ENCODE measurements at places on chromosomes 12 and 14.

DNA sequence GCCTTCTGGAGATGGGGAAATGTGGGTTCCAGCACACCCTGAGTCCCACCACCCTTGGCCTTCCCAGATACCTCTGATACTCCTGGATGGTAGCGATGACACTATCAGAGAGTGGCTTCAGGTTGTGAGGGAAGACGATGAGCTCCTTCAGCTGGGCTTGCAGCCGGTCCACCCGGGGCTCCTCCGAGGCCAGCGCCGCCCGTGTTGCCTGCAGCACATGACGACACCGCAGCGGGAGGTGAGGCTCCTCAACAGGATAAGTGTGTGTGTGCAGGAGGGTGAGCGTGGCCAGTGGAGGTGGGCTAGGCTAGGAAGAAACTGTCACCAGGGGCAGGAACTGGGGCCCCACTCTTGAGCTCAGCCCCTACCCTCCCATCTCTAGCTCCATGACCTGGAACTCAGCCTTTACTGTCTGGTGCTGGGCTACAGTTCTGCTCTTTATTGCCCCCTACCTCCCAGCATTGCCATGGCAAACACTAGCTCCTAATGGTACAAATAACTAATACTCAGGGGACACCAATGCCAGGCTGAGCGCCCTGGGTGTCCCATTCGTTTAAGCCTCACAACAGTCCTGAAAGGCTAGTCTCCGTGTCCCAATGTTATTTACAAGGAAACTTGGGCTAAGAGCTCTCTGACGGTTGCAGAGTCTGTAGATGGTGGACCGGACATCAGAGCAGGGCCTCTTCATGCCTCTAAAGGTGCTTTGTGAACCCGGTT lies 64.1 kb downstream of the SYNE3 start:
- no peak for DNase-seq

DNA sequence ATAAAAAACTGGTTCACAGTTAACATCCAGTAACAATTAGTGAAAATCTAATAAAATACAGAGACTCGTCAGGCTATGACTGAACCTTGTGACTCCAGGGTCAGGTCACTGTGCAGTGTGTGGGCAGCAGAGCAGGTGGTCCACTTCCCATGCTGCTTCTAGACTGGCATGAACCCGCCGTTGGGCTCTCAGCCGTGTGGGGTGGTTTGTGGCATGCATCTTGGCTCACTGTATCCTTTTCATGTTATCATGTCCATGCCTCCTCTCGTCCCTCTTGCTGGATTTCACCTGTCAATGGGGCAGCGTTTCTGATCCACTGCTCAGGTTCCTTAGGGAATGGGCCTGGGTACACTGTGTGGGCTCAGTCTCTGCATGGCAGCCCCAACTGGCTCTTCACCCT lies 57.3 kb downstream of the EP400 start:
- no peak for DNase-seq

- no peak for DNase-seq
These were observed 64.9 kb upstream of the PCED1B start for GRCh38 chr12:47014474-47014873.

DNA sequence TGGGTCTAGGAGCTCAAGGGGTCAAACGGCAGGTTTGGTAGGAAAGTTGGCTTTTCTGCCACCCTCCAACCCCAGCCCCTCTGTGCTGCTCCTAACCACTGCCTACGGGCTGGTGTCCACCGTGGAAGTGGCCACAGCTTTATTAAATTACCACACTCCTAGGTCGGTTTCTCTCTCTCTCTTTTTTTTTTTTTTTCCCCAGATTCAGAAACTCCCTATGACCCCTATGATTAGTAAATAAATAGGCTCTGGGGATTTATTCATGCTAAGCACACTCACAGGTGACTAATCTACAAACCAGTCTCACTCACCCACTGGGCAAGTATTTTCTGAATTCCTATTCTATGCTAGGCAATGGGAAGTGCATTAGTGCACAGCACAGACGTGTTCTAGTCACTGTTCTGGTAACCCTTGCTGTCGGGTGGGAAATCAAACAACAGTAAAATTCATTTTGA lies 8.7 kb upstream of the DDX47 start:
- no peak for DNase-seq

DNA sequence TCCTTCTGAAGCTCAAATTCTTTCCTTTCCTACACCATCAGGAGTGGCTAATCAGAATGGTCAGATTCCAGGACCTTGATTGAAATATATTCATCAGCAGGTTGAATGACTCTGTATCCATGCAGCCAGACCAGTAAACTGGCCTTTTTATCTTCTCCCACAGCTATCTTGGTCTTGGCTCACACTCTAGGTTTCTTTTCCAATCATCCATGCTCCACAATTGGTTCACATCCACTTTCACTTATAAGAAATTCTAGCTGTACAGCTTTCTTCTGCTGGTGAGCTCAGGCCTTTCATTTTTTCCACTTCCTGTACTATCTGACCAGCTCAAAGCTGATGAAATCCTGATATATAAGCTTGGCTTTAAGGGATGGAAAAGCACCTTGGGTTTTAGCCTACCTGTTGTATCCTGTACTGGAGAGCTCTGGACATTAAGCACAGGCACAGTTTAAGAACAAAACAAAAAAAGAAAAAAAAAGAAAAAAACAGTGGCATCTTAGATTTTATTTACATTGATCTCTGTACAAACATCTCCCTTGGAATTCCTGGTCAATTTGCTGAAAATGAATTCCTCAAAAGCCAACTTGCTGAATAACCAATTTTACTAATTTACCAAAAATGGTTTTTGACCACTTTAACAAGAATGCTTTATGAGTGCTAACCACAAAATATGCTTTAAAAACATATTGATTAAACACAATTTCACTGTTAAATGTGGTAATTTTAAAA lies 91.6 kb upstream of the PAWR start:
- DNase-seq, result no peak

- no peak for DNase-seq
These were observed 16.0 kb downstream of the FNTB start for GRCh38 chr14:65002586-65003210.

- no peak for DNase-seq
These were observed 630.2 kb upstream of the NOVA1 start for GRCh38 chr14:27228053-27228452.

GRCh38 chr12:4323396-4323795 lies 2.4 kb downstream of the TIGAR start:
- no peak for DNase-seq

GRCh38 chr12:24630856-24631255 lies 318.0 kb downstream of the BCAT1 start:
- DNase-seq, result no peak

- DNase-seq, result no peak
These were observed 7.1 kb upstream of the EP400 start for GRCh38 chr12:131942671-131943070.

DNA sequence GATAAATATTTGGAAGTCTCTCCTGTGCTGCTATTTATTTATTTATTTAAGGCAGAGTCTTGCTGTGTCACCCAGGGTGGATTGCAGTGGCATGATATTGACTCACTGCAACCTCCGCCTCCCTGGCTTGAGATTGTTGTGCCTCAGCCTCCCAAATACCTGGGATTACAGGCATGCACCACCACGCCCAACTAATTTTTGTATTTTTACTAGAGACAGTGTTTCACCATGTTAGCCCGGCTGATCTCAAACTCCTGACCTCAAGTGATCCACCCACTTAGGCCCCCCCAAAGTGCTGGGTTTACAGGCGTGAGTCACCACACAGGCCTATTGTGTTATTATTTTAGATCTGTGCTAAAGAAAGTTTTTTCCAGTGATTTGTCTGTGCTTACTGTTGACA lies 225.2 kb downstream of the CCER1 start:
- DNase-seq, result no peak

DNA sequence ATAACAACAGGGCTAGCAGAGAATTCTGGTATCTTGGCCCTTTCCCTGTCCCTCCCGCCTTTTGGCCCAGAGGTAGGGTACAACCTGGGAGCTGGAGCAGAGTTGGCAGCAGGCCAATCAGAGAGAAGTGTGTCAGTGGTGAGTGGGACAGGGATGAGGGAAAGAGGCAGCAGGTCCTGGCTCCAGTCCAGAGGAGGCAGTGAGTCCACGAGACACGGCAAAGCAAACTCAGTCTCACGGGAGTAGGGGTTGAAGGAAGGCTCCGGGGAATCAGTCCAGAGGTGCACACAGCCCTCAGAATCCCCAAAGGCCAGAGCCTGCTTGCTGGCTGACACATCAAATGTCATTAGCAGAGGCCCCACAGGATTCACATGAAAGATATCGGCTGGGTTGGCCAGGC lies 7.3 kb downstream of the PAN2 start:
- DNase-seq, result no peak

DNA sequence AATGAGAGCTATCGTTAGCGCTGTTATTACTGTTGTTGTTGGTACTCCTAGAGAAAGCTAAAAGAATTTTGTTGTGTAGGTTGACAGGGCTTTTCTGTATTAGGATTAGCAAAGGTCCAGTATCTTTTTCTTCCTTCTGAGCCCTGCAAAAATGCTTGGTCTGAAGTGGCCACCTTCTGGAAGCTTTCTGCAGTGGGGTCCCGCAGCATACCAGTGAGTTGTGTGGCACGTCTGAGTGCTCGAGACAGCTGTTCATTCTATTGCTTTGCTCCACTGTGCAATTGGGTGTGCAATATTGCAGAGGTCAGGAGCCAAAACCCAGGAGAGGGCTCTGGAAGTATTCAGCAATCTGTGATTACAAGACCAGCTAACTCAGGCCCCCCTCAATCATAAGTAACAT lies 57.1 kb downstream of the CCDC60 start:
- no peak for DNase-seq

DNA sequence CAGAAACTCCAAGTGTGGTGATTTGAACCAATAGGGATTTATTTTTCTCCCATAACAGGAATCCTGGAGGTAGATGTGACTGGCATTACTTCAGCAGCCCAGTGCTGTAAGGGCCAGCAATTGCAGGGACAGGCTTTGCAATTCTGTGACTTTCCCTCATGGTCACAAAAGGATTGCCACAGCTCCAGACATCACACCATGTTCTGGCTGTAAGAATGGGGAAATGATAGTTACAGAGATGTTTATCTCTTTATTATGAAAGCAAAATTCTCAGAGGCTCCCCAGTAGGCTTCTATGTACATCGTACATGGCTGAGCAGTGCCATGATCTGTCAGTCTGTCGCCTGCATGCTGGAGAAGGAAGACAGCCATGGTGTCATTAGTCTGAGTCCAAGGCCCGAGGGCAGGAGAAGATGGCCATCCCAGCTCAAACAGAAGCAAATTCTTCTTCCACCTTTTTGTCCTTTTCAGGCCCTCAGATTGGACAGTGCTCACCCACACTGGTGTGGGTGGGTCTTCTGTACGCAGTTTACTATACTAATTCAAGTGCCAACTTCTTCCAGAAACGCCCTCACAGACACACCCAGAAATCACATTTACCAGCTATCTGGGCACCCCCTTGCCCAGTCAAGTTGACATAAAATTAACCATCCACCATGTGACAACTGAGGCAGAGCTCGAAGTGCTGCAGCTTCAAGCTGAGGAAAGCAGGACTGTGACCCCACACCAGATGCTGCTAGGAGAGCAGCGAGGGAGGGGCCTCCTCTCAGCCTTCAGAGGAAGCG lies 17.2 kb downstream of the ZBTB42 start:
- DNase-seq, result peak; percentile 49

DNA sequence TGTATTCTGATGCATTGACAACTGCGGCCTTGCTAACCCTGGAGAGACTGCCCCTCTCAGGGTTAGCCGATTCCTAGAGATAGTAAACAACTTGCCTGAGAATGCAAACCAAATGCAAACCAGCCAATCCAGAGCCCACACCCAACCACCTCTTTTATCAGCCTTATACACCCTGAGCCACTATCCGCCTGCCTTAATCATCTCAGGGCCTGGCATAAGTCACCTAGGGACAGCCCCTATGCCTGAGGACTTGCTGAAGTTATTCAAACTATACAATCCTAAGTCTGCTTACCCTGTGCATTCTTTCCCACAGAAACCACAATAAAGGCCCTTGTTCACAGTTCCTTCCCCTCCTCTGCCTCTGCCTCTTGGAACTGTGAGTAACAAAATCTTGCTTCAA lies 177.2 kb downstream of the KCNA5 start:
- no peak for DNase-seq

- no peak for DNase-seq
These were observed 19.2 kb downstream of the PPTC7 start for GRCh38 chr12:110563702-110564470.

GRCh38 chr12:103848143-103848542 lies 7.1 kb upstream of the NT5DC3 start:
- DNase-seq, result no peak

- no peak for DNase-seq
These were observed 263.1 kb upstream of the CRY1 start for GRCh38 chr12:107356266-107356936.

GRCh38 chr14:32417956-32418552 lies 89.0 kb downstream of the AKAP6 start:
- no peak for DNase-seq

DNA sequence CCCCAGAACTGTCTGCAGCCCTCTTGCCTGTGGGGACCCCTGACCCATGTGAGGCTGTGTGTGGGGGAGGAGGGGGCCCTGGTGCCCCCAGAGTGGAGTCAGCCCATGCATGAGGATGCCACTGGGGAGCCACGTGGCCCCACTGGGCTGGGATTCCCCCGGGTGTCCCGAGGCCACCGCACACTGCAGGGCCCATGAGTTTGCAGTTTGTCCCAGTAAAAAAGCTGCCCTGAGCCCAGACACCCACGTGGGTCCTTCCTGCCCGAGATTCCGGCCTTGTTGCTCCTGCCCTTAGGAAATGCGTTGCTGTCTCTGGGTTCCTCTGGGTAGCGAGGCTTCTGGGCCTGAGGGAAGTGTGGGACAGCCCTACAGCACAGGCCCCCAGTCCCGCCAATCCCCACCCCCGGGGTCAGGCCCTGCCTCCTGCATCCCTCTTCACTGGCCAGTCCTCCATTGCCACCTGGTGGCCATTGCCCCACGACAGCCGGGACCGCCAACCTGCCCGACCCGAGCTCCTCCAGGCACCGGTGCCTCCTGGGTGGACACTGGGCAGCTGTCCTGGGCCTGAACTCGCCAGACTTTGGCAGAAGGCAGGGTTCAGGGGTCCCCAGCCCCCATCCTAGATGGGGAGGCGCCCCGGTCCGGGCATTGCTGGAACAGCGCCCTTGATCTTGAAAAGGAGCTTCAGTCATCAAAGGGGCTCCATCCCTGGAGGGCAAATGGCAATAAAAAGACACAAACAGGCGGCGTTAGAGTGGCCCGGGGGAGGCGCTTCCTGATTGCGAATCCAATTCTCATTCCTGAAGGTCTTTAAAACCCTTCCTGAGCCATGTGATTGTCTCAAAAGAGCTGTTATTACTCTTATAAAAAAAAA lies 15.6 kb upstream of the C14orf180 start:
- peak; percentile 87 for DNase-seq

DNA sequence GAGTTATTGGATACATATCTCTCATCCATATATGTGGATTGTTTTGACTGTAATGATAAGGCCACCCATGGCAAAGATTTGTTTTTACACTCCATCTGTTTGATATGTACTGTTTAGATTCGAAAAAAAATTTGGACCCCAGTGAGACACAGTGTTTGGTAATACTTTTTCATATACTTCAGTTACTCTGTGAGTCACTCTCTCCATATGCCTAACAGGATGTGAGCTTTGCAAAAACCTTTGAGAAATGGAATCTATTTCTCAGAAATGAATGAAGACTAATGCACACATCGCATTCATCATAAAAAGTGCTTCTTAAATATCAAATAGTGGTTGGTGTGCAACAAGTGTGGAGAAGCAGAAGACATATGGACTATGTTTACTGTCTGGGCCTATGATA lies 781.5 kb downstream of the SLC6A15 start:
- DNase-seq, result no peak
